IMR-90 (cell line): ENCODE measurements at places on chromosomes 3 and 15. TPM values are rescaled to one million over a fixed set of nuclear protein-coding genes. Genes with fewer than 3 reads are reported as not detected.
A peak's percentile ranks its signal among the peaks of the same experiment; 100 is the strongest.

GRCh38 chr3:51328206-51328605, 56.9 kb upstream of the MANF start:
- H3K27ac ChIP-seq = no peak overlapping the region
- no peaks in the 10 kb centered on the region for H3K4me1 ChIP-seq
- H3K27me3 ChIP-seq = no peaks in the 10 kb centered on the region; the same call in 1 of the 2 replicates
- no peaks in the 10 kb centered on the region for H3K36me3 ChIP-seq

DNA sequence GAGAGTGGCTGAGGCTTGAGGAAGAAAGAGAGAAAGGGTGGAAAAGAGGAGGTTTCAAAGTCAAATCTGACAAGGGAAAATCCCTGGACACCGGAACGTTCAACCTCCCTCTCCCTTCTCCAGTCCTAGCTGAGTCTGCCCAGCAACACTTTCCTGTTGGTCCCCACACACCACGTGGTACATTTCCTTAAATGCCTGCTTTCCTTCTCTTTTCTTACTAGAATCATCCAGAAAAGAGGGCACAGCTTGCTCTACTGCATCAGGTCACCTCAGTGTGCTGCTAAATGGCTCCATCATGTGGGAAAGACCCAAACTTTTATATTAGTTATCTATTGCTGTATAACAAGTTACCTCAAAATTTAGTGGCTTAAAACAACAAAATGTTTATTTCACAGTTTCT, 181.2 kb downstream of the NECTIN3 start:
- no peaks in the 10 kb centered on the region for H3K4me1 ChIP-seq
- no peak overlapping the region for H3K27ac ChIP-seq
- DNase-seq = peak; percentile 51
- H3K4me3 ChIP-seq = no peak overlapping the region
- H3K27me3 ChIP-seq = no peaks in the 10 kb centered on the region

DNA sequence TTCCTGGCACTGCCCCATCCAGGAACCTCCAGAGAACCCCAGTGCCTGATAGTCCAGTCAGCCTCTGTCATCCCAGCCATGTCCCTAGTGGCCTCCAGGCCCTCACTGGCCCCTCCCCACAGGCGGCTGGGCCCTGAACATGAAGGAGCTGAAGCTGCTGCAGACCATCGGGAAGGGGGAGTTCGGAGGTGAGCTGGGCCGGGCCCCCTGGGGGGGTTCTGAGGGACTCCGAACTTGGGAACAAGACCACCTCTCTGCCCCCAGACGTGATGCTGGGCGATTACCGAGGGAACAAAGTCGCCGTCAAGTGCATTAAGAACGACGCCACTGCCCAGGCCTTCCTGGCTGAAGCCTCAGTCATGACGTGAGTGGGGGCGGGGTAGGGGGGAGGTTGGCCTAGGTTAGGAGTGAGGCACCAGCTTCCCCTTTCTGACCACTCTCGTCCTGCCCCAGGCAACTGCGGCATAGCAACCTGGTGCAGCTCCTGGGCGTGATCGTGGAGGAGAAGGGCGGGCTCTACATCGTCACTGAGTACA, 12.0 kb upstream of the LMAN1L start:
- H3K36me3 ChIP-seq = peaks cover 46% of the 10 kb centered on the region
- H3K4me1 ChIP-seq = peaks cover 2% of the 10 kb centered on the region; the same call in 1 of the 2 replicates
- no peak overlapping the region for H3K4me3 ChIP-seq

- no peaks in the 10 kb centered on the region for H3K36me3 ChIP-seq
- H3K4me1 ChIP-seq = peaks cover 4% of the 10 kb centered on the region
- H3K4me3 ChIP-seq = no peak overlapping the region
- H3K27me3 ChIP-seq = no peaks in the 10 kb centered on the region
- peak overlapping the region; percentile 80 for H3K27ac ChIP-seq
- DNase-seq = peak; percentile 99
These were observed 2.7 kb upstream of the KNSTRN start for GRCh38 chr15:40379853-40380252.

GRCh38 chr3:158160958-158161357, 51.1 kb downstream of the RSRC1 start:
- H3K4me1 ChIP-seq = no peaks in the 10 kb centered on the region; the same call in 1 of the 2 replicates
- peak; percentile 86 for DNase-seq
- H3K27me3 ChIP-seq = no peaks in the 10 kb centered on the region
- no peak overlapping the region for H3K4me3 ChIP-seq
- no peak overlapping the region for H3K27ac ChIP-seq

DNA sequence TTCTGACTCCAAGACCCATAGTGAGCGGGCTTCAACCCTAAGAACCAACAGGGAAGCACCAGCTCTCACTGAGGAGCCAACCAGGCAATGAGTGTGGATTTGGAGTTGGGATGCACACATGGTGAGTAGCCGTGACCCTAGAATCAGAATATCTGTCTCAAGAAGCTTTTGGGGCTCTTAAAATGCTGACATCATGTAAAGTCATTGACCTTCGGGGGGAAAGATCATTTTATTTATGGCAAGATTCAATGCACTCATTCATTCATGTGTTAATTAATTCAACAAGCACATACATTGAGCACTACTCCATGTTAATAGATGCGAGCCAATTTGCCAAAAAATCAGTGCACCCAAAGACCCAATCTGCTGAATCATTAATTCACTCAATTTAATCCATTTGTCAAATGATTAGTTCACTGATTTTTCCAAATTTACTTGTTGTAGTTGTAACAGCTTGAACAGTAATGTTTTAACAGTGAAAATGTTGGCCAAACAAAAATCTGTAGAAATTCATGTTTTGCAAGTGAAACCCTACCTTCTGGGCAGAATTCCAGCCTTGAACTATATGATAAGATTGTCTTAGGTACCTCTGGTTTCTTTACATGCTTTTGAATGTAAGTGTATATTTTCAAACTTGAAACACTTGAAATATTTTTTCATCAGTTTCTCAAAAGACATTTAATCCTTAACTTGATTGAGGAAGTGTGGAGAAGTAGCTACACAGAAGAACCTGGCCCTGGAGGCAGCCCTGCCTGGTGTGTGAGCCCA, 29.8 kb upstream of the LACTB start:
- H3K27ac ChIP-seq = no peak overlapping the region
- H3K4me3 ChIP-seq = no peak overlapping the region
- H3K36me3 ChIP-seq = no peaks in the 10 kb centered on the region

DNA sequence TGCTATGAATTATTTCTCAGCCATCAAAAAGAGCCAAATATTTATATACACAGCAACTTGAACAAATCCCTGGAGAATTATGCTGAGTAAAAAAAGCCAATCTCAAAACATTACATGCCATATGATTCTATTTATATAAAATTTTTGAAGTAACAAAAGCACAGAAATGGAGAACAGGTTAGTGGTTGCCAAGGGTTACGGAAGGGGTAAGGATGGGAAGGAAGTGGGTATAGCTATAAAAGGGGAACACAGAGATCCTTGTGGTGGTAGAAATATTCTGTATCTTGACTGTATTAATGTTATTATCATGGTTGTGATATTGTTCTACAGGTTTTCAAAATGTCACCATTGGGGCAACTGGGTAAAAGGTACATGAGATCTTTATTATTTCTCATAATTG, 62.3 kb upstream of the ASB14 start:
- no peaks in the 10 kb centered on the region for H3K27me3 ChIP-seq
- H3K36me3 ChIP-seq = no peaks in the 10 kb centered on the region
- H3K4me3 ChIP-seq = no peak overlapping the region
- DNase-seq = no peak
- no peak overlapping the region for H3K27ac ChIP-seq
- no peaks in the 10 kb centered on the region for H3K4me1 ChIP-seq

DNA sequence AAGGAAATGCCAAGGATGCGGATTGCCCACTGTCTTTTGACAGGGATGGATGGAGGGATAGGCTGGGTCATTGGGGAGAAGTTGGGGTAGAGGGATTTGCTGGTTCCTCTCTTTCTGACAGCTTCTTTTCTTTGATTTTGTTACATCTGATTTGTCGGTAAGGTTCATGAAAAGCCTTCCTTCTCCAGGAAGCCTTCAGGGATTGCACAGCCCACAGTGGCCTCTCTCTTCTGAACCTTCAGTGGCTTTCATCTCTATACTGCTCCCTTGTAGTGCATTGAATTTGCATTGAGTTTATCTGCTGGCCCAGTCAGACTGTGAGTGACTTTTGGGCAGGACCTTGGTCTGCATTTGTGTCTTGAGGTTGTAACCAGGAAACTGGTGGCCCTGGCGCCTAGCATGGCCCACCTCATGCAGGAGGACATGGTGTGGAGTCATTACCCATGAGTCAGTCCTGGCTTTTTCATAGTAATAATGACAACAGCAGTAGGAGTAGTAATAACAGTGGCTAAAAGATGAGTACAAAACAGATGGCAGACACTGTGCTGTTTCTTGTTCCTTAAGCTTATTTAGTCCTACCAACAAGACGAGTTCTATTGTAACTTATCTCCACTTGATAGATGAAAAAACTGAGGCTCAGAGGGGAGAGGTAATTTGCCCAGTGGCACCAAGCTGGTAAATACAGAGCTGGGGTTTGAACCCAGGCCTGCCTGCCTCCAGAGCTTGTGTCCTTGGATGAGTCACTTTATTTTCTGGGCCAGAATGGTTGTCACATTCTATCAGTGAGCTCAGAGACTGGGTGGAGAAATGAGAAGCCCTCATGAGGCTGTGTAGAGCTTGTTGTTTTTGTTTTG, 28.4 kb downstream of the SMAD6 start:
- H3K36me3 ChIP-seq = peaks cover 9% of the 10 kb centered on the region; the same call in 1 of the 2 replicates
- H3K27ac ChIP-seq = peak overlapping the region; percentile 88

- H3K27me3 ChIP-seq = no peaks in the 10 kb centered on the region; the same call in none of the 2 replicates
- H3K4me3 ChIP-seq = no peak overlapping the region
- no peak overlapping the region for H3K27ac ChIP-seq
These were observed 154.3 kb downstream of the ALDH1A2 start for GRCh38 chr15:57911247-57911646.

GRCh38 chr3:20097015-20097414, 56.8 kb downstream of the KAT2B start:
- no peaks in the 10 kb centered on the region for H3K27me3 ChIP-seq
- no peaks in the 10 kb centered on the region for H3K36me3 ChIP-seq
- peaks cover 2% of the 10 kb centered on the region; the same call in 1 of the 2 replicates for H3K4me1 ChIP-seq
- H3K27ac ChIP-seq = no peak overlapping the region

- no peaks in the 10 kb centered on the region for H3K27me3 ChIP-seq
- DNase-seq = no peak
These were observed 102.5 kb upstream of the SOX2 start for GRCh38 chr3:181609030-181609767.

DNA sequence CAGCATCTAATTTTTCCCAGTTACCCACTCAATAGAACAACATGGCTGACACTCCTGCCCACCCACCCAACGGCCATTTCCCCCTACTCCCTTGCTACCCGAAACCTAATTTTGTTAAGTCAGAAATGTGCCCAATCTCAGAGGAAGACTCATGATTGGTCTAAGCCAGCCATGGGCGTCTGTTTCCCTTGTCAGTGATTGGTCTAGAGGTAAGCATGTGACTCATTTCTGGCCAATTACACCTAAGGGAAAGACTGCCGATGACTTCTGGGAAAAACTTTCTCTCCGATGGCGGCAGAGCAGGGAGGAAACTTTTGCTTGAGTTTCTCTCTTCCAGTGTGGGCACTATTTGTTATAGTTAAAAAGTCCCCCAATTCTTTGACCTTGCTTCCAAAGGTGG, 72.9 kb downstream of the RPLP1 start:
- no peak overlapping the region for H3K27ac ChIP-seq
- DNase-seq = no peak
- H3K4me3 ChIP-seq = no peak overlapping the region
- peaks cover 37% of the 10 kb centered on the region for H3K27me3 ChIP-seq
- no peaks in the 10 kb centered on the region for H3K4me1 ChIP-seq

GRCh38 chr3:168248383-168249204, 152.9 kb upstream of the GOLIM4 start:
- H3K27ac ChIP-seq = peak overlapping the region; percentile 62; the same call in 1 of the 2 replicates
- no peaks in the 10 kb centered on the region for H3K36me3 ChIP-seq
- peak overlapping the region; percentile 69 for H3K4me3 ChIP-seq

DNA sequence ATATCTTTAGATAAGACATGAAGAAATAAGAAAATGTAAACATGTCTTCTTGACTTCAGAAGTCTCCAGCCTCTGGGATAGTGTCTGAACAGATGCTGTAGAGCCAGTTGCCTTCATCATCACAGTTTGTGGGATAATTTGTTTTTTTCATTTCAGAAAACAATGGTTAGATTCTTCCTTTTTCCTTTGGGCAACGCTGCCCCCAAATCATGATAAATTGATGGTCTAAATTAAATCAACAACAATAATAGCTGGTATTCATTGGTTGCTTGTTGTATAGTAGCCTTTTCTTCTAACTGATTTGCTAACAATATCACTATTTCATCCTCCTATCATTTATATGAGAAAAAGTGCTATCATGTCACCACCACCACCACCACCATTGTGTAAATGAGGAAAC, 12.6 kb upstream of the SHQ1 start:
- H3K4me1 ChIP-seq = no peaks in the 10 kb centered on the region; the same call in 1 of the 2 replicates
- no peak for DNase-seq
- no peak overlapping the region for H3K4me3 ChIP-seq
- H3K27me3 ChIP-seq = peaks cover 2% of the 10 kb centered on the region; the same call in 1 of the 2 replicates
- no peaks in the 10 kb centered on the region for H3K36me3 ChIP-seq

GRCh38 chr15:66798426-66799061, 96.5 kb downstream of the SMAD6 start:
- no peaks in the 10 kb centered on the region for H3K27me3 ChIP-seq
- H3K36me3 ChIP-seq = no peaks in the 10 kb centered on the region
- H3K4me1 ChIP-seq = peaks cover 28% of the 10 kb centered on the region
- DNase-seq = peak; percentile 87
- H3K4me3 ChIP-seq = no peak overlapping the region

- peak overlapping the region; percentile 7; the same call in 1 of the 2 replicates for H3K4me3 ChIP-seq
- H3K36me3 ChIP-seq = peaks cover 32% of the 10 kb centered on the region
These were observed 56.9 kb downstream of the LRCH3 start for GRCh38 chr3:197847866-197848401.

The IGSF10 gene
- total RNA-seq = under 0.01 TPM in 2 replicates

The CAPN3 gene
- under 0.01 and 1.4 TPM in 2 replicates for total RNA-seq

The GOLGA8S gene
- total RNA-seq = under 0.01 TPM in 2 replicates

The SNX22 gene
- total RNA-seq = under 0.01 and 0.18 TPM in 2 replicates

The C3orf18 gene
- 6.8 and 6.9 TPM in 2 replicates for total RNA-seq

The CCR1 gene
- total RNA-seq = not detected in 2 replicates

The PIGX gene
- total RNA-seq = 14.5 and 22.2 TPM in 2 replicates

The SI gene
- not detected in 2 replicates for total RNA-seq

The CFAP20DC gene
- 1.6 and 2.8 TPM in 2 replicates for total RNA-seq
